ENCODE measurements at places on chromosomes 5 and 9. TPM values are rescaled to one million over a fixed set of nuclear protein-coding genes. Genes with fewer than 3 reads are reported as not detected.
A peak's percentile ranks its signal among the peaks of the same experiment; 100 is the strongest.

REEP2 gene
- 13.9 TPM for polyA plus RNA-seq

TMEM215 gene
- polyA plus RNA-seq = 0.10 TPM

DNA sequence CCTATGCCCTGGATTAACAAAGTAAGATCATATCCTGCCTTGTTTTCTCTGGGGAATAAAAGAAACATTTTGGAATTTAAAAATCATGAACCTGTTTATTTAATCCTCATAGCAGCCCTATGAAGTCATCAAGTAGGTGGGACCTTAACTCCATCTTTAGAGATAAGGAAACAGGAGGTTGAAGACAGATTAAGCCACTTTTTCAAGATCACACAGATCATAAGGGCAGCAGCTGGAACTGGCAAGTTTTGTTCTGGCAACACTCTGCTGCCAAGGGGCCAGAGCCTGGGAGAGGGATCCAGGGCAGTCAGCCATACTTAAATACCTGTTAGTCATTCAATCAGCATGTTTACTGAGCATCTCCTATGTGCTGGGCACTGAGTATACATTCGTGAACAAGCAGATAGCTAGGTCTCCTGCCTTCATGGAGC, 63.7 kb downstream of the SLC1A1 start:
- no peak for DNase-seq

- no peak for DNase-seq
Measured at GRCh38 chr5:60597572-60598320, 102.2 kb downstream of the DEPDC1B start.

GRCh38 chr5:7789567-7789966, 61.4 kb downstream of the CFAP90 start:
- no peak for DNase-seq

DNA sequence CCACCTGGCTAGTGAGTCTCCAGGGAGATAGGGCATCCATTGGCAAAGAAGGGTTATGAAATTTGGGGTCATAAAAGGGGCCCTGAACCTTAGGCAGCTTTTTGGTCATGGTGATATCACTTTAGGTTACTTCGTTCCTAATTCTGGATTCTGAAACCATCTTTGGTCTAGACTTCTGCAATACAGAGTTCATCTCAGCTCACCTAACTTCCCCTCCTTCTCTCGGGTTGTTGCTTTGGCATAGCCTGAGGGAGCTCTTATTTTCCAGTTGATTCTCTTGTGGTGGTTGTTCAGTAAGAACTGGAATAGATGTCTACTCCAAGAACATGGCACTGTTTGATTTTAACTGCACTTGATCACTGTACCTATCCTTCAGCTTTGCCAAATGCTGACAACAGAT, 148.9 kb upstream of the RUSC2 start:
- no peak for DNase-seq

DNA sequence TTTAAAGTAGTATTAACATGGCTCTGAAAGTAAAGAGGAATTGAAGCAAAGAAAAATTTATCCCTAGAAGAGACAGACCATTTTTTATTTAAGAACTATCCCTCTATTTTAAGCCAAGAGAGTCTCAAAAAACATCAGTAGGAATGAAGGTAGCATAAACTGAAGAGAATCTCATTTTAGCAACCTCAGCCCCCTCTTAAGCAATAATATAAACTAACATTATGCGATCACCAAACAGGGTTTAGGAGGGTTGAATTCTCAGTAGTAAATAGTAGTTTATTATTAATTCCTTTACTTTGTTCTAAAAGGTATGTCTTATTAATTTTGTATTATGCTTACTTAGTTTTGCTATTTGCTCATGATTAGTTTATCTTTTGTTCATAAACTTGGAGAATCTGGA, 287.4 kb downstream of the CDK5RAP2 start:
- no peak for DNase-seq

DNA sequence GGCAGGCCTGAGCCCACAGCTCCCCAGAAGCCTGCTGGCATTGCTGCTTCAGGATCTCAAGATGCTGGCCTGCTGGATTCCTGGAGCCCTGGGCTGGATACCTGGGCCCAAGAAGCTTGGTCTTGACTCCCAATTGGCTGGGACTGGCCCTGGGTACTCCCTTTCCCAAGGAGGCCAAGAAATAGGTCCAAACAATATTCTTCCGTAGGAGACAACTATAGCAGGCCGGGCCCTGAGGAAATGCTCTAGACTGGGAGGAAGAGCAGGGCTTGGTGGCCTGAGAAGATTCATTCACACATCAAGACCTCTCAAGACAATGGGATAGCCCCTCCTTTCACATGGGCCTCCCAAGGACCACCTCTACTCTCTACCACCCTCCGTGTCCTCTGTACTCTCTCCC, 7.9 kb downstream of the CSF2 start:
- no peak for DNase-seq

PHF24 gene
- 0.13 TPM for polyA plus RNA-seq

DNA sequence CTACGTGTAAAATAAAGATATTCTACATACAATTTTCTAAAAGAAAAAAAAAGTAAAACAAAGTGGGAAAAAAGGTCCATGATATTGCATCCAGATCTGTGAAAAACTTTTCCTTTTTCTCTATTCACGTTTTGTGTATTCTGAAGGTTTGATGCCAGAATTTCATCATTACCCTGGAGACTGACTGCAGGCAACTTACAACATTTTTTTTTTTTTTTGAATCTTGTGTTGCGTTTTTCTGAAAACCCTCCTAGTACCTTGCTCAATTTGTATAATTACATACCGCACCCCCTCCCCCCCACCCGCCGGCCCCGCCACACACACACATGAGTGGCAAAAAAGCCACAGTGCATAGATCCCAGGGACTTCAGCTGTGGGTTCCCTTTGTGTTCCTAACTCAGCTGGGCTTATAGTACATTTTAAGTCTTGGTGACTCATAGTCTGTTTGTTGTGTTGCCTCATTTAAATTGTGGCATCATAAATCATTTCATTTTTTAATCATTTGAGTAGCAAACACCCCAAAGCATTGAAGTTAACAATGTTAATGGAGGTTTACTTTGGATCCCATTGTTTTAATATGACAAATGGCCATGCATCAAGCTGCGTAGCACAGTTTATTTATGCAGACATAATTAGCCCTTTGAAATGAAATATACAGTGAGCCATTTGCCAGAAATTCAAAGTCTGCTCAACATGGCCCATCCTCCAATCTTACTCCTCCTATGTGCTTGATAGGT, 36.0 kb downstream of the PRDM6 start:
- no peak for DNase-seq

GRCh38 chr9:129559506-129559881, 61.4 kb downstream of the C9orf50 start:
- no peak for DNase-seq

DNA sequence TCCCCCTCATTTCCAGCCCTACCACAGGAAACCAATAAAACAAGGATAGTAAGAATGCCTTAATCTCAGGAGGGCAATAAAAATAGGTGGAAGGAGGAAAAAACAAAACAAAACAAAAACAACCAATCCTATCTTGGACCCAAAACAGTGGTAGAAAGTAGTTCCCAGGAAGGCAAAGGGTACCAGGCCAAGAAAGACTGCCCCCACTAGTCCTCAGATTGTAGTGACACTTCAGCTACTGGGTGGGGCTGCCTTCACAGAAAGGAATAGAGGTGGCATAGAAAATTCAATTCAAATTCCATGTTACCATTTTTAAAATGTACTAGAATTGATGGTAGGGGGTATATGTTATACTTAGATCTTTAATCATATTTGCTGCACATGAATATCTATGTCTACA, 59.3 kb downstream of the DPYSL3 start:
- DNase-seq = no peak

DNA sequence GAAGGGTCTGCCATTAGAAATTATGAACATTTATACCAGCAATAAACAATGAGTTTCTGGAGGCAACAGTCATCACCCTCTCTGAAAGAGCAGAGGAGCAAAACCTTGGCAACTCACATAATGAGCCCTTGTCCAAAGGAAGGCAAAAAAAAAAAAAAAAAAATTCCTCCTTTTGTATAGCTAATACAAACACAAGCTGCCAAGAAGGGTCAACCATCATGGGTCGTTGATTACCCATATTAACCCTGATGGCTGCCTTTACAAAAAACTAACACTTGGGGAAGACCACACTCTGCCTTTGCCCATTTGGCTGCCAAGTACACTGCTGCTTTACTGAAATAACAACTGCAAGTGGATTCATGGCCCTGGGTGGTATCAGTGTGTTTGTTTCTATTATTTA, 272.7 kb downstream of the ADAMTSL1 start:
- DNase-seq = no peak

SPINK13 gene
- polyA plus RNA-seq = 0.91 TPM

SPOCK1 gene
- 9.5 TPM for polyA plus RNA-seq

- no peak for DNase-seq
Measured at GRCh38 chr5:41457094-41457493, 53.3 kb downstream of the PLCXD3 start.

GRCh38 chr9:35861161-35861897, 8.9 kb downstream of the OR13J1 start:
- DNase-seq = no peak

MRNIP gene
- polyA plus RNA-seq = 53.8 TPM

GABRA1 gene
- 0.14 TPM for polyA plus RNA-seq

GRCh38 chr9:135410831-135411473, 68.6 kb upstream of the PPP1R26 start:
- no peak for DNase-seq

DNA sequence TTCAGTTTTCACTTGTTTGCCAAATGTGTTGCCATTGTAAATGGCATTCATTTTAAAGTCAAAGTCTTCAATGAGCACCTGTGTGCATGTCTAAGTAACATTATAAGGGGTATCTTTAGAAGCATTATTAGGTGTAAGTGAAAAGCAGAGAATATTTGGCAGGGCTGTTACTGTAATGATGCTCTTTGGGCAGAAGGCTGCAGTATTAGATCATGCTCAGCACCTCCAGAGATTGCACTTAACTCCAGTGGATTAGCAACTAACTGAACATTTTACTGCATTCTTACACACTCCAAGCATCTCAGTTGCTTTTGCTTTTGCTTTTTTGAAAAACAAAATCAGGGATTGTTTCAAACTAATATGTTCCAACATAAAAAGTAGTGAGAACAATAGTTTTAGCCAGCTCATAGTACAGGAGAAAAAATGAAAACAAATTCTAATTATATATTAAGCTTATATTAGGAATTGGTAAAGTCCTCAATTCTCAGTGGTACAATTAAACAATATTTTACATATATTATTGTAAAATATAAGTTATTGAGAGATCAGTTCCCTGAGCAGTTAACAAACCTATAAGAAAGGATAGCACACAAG, 1740.9 kb upstream of the CDH9 start:
- peak; percentile 7 for DNase-seq

ZNF366 gene
- polyA plus RNA-seq = 3.4 TPM

- peak; percentile 44 for DNase-seq
Measured at GRCh38 chr5:117201001-117201400, 626.4 kb upstream of the SEMA6A start.

DNA sequence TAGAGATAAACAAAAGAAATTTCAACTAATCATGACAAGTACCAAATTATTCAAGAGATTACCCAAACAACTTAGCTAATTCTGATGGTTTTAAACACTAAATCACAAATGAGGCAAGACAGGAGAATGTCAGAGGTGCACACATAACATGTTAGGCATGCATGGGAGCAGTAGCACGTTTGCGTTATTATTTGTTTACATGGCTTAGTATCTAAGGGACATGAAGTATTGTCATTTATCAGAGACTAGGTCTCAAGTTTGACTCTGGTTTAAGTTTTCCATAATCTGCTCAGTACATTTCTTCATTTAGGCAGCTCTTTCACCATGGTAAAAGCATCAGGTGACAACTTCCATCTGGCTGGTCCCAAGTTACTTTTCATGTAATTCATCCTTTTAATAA, 244.1 kb upstream of the TNC start:
- DNase-seq = peak; percentile 36

- DNase-seq = no peak
Measured at GRCh38 chr5:132411304-132412013, 41.9 kb downstream of the SLC22A5 start.

DMRT2 gene
- polyA plus RNA-seq = 3.5 TPM

ANKRD34B gene
- 0.44 TPM for polyA plus RNA-seq

DNA sequence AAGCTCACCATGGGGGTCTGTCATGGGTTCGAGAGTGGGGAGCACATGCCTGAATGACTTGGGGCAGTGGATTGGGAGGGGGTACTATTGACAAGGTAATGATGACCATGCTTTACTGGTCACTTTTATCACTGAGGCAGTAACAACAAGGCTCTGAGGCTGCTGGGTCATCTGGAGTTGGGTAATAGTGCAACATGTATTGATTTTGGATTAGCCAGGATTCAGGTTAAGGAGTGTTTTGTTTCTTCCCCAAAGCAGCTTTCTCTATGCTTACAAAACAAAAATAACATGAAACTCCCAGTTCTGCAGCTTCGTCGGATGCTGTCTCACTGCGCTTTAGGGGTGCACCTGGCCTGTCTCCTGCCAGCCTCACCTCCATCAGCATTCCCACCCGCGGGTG, 155.3 kb downstream of the GADD45G start:
- DNase-seq = no peak

DNA sequence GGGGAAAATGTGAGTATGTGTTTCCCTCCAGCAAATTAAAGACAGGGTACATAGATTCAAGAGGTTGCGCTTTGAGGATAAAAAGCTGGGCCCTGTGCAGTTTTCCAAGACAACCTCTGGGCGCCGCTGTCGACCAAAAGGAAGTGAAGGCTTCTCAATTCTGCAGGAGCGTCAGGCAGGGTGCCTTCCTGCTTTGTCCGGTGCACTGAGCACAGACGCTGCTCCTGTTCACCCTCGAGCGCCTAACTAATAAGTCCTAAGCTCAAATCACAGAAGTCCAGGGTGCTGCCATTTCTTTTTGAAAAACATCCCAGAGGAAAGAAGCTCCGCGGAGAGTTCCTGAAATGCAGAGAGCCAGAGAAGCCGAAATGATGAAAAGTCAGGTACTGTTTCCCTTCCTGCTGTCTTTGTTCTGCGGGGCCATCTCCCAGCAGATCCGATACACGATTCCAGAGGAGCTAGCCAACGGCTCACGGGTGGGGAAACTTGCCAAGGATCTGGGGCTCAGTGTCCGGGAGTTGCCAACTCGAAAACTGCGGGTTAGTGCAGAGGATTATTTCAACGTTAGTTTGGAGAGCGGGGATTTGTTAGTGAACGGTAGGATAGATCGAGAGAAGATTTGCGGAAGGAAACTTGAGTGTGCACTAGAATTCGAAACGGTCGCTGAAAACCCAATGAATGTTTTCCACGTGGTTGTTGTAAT, at the start of gene PCDHGB1:
TSS of gene PCDHGB1 (plus strand) at position 183 of the 703 bp plus-strand sequence. CDS start at position 345, 162 bp downstream.
- DNase-seq = no peak

RIGI gene
- 12.6 TPM for polyA plus RNA-seq

DNA sequence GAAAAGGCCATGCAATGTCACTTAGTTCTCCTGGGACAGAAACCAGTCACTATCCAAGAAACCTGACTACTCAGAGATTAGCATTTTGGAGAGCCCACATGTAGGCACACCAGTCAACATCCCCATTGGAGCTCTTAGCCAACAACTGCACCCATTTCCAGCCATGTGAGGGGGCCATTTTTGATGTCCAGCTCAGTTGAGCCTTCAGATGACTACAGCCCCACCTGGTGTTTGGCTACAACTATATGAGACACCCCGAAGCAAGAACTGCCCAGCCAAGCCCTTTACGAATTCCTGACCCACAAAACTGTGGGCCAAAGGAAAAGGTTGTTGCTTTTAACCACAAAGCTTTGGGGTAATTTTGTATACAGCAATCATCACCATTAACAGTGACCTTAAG, 300.1 kb downstream of the ASTN2 start:
- no peak for DNase-seq

LEAP2 gene
- polyA plus RNA-seq = 9.9 TPM

GRCh38 chr9:113978725-113979342, 99.3 kb downstream of the AMBP start:
- DNase-seq = no peak

GRCh38 chr5:163260961-163261360, 176.4 kb upstream of the CCNG1 start:
- DNase-seq = no peak
